ENCODE measurements at places on chromosomes 13 and 19. TPM values are rescaled to one million over a fixed set of nuclear protein-coding genes. Genes with fewer than 3 reads are reported as not detected.

DNA sequence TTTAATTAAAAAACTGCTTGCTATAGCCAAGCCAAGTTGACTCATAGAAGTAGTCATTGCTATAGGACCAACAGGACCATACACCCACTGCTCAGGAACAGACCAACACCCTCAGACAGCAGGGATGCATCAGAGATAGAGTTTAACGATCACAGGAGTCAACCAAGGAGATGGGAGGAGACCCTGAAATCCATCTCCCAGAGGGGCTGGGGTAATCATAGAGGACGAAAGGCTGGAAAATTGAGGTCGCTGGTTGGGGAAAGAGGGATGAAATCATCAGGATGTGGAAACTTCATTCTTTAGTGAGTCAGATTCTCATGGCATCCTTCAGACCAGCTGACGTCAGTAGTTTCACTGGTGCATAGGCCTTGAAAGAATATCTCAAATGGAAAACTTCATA, 160.4 kb upstream of the GPC6 start:
- ATAC-seq = no peak

DNA sequence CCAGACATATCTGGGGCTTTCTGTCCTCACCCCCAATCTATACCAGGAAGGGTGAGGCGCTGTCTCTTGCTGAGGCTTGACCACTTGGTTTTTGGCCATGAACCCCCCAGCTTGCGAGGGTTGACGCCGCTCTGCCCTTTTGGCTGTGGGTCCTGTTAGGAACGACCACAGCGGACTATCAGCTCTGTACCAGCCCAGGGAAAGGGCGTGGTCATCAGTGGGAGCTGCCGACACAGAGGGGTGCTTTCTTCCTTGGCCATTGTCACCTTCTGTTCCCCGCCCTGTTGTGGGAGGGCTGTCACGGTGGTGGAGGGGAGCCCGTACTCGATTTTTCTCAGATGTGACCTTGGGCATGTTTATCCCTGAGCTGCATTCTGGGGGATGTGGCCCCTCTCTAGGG, 5.7 kb downstream of the DCAF15 start:
- no peak for ATAC-seq

DNA sequence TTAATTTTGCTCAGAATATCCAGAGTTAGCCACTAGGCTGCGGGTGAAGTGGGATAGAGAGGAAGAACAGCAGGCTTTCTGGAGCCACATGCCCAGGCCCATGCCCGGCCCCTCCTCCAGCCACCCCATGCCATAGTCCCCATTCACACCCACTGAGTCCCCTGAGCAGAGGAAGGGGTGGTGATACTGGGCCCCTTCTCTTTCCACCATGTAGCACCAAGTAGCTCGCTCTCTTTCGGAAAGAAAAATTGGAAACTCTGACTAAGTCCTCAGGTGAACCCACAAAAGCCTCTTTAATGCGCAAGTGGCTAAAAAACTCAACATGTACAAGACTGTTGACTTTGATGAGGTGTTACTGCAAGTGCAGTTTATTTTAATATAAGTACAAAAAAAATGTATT, 76.7 kb upstream of the GPR183 start:
- no peak for ATAC-seq

ELANE gene
- not detected for total RNA-seq

FPR1 gene
- 1.2 TPM for total RNA-seq

TTYH1 gene
- 0.44 TPM for total RNA-seq

- no peak for ATAC-seq
These were observed 46.8 kb upstream of the CYP2A7 start for GRCh38 chr19:40928850-40929249.

- no peak for ATAC-seq
These were observed 45.4 kb downstream of the CCL25 start for GRCh38 chr19:8097681-8098567.

GRIK5 gene
- 0.32 TPM for total RNA-seq

CCDC70 gene
- not detected for total RNA-seq

ONECUT3 gene
- total RNA-seq = not detected

TUBB4A gene
- 0.12 TPM for total RNA-seq

DNA sequence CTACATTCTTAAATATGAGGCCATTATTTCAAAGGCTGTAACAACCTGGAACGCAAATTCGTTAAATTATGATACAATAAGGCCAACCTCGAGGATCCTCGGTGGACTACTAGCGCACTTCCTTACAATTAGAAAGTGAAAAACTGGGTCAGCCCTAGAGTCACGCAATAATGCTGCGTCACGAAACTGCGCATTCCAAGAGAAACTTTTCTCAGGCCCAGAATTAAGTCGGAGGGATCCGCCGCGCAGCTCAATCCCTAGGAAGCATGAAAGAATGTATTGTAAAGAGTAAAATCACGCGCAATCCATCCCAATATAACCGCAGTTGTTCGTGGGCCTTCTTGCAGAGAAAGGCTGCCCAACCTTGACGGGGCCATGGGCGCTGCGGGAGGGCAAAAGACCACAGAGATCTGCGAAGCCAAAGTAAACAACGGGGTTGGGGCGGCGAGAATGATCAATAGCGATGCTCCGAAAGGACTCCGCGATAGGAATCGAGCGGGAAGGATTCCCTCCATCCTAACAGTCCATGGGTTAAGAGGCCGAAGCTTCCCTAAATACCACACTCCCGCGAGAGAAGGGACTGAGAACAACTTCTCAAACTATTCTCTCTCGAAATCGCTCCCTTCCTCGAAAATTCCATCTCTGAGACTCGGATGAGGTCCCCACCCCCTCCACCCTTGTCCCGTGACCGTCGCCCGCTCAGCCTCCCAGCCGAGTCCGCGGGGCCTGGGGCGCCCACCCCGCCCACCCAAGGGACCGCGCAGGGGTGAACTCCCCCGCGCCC, 564 bp downstream of the SPART start:
- peak; percentile 60 for ATAC-seq

DNA sequence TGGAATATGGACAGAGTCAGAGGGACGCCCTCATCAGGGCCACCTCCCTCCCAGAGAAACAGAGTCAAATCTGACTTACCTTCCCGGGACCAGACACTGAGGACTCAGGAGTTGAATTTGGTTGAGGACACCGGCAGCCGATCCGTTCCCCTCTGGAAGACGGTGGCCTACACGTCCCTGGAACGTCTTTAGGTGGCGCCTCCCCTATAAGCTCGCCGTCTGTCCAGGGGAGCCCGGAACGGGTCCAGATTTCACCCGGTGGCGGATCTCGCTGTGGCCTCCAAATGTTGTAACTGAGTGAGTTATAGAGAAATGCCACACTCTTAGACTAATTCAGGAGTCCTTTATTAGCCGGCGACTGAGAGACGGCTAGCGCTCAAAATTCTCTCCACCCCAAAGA, 9.0 kb downstream of the TNFSF14 start:
- ATAC-seq = no peak

ZNF600 gene
- 6.1 TPM for total RNA-seq

ZNF563 gene
- total RNA-seq = 1.7 TPM

DNA sequence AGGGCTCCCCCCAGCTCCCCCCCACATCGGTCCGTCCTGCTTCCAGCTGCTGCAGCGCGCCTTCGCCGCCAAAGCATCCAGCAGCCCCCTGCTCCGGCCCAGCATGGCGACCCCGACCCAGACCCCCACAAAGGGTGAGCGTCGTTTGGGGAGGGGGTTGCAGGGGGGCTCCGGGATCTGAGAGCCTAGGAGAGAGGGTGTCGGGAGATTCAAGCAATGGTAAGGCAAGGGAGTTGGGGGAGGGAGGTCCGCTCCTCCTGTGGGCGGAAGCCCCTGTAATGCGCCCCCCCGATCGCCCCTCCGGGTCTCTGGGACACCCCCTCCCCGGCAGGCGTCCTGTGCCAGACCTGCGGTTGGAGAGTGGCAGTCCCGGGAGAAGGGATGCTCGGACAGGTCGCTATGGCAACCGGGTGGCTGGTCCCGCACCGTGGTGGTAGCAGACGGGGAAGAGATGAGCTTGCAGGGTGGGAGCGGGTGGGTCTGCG, at the start of gene FXYD7:
Gene FXYD7, plus strand, starts transcription at position 25 of the 485 bp plus-strand sequence. Its CDS starts 79 bp downstream, at position 104.
- no peak for ATAC-seq

DNA sequence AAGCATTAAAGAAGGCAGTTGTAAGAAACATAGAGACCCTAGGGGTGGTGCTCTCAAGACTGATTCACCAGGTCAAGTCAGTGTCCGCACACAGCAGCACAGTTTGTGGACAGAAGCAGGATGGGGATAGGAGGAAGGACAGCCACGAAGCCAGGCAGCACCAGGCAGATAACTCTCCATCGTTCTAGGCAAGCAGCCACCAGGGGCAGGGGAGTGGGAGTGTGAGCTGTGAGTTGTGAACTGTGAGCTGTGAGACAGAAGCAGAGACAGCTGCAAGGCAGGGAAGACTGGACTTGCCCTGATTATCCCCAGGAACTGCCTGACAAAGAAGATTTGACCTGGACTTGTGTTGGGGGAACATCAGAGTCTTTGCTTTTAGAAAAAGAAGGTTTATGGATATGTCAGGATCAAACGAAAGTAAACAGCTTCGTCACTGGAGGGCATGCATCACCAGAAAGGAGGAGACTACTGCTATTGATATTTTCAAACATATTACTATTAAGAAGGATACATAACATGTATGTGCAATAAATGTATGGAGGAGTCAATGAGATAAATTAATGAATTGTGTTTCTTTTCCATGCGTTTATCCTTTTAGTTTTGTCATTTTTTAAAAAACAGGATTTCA, 286.1 kb downstream of the IRS2 start:
- ATAC-seq = no peak

DNA sequence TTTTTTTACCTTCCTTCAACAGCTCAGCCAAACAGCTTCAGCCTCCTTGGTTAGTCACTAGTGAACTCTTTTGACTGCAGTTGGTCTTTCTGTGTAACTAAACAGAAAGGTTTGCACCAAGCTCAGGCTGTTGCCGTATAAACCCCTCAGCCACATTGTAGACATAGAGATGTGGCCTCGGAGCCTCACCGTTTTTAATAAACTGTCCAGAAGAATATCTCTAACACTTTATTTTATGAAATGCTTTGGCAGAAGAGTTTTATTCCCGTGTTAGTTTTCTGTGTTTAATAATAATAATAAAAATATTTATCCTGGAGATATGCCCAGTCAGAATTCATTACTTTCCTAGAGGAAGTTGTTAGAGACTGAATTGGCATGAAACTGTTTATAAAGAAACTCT, 171.7 kb upstream of the MAB21L1 start:
- ATAC-seq = no peak

GRCh38 chr13:88107570-88107969, 436.4 kb downstream of the SLITRK5 start:
- ATAC-seq = no peak

DNA sequence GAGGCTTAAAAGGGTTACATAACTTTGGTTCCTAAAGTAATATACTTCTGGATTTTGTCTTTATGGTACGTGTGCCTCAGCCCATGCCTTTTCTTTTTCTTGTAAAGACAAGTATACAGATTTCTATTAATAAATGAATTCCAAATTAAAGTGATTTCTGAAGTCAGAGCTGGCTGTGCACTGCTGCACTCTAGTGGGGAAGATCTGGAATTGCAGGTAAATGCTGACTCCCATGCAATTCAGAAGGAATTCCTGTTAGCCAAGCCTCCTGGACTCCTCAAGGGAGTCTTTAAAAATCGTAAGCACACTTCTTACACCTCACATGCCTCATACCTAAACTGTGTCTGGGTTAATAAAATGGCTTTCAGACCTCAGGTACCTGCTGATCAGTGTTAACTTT, 118.4 kb upstream of the SLC7A1 start:
- ATAC-seq = peak; percentile 67
